ENCODE measurements at places on chromosomes 3 and 15. TPM values are rescaled to one million over a fixed set of nuclear protein-coding genes. Genes with fewer than 3 reads are reported as not detected.

Gene OR5H1
- total RNA-seq: not detected

Gene TSEN2
- total RNA-seq: 8.5 TPM

Gene TPRG1
- 0.94 TPM for total RNA-seq

Gene GABRB3
- 2.4 TPM for total RNA-seq

Gene FAM174B
- total RNA-seq: 8.7 TPM

Gene ARHGEF3
- total RNA-seq: 12.0 TPM

Gene HERC2
- total RNA-seq: 101 TPM

Gene ACKR2
- 2.9 TPM for total RNA-seq

Gene P2RY14
- total RNA-seq: not detected

Gene C3orf49
- total RNA-seq: not detected

Gene FGF12
- total RNA-seq: 1.6 TPM

Gene NR1D2
- 22.5 TPM for total RNA-seq

Gene NLGN1
- total RNA-seq: 20.4 TPM

Gene C15orf62
- total RNA-seq: 0.50 TPM

Gene GNAT1
- total RNA-seq: 0.05 TPM

Gene NR1I2
- 0.20 TPM for total RNA-seq

Gene ARID3B
- 1.7 TPM for total RNA-seq

Gene IL20RB
- total RNA-seq: 0.35 TPM

Gene SLC9A9
- 1.0 TPM for total RNA-seq

Gene ATP6V1A
- total RNA-seq: 118 TPM

Gene CFAP100
- not detected for total RNA-seq

Gene IL12A
- not detected for total RNA-seq

Gene ST6GAL1
- 14.6 TPM for total RNA-seq

Gene TMCO5A
- not detected for total RNA-seq

Gene CPN2
- 0.05 TPM for total RNA-seq

Gene MDFIC2
- total RNA-seq: not detected

Gene DZIP1L
- 21.5 TPM for total RNA-seq

Gene MOBP
- total RNA-seq: not detected

Gene ERICH6
- total RNA-seq: not detected

Gene IQCH
- 14.0 TPM for total RNA-seq

Gene FANCD2OS
- total RNA-seq: not detected

Gene UROC1
- not detected for total RNA-seq

Gene NUDT16
- total RNA-seq: 8.7 TPM

Gene MTMR10
- 30.0 TPM for total RNA-seq

Gene GOLGA8J
- total RNA-seq: 0.10 TPM

Gene RYR3
- total RNA-seq: 0.35 TPM

Gene CASR
- not detected for total RNA-seq

Gene TLR9
- total RNA-seq: not detected

Gene YEATS2
- 21.2 TPM for total RNA-seq

Measured in renal cortical epithelial cell (primary cell).